ENCODE measurements at places on chromosomes 11 and 22.

DNA sequence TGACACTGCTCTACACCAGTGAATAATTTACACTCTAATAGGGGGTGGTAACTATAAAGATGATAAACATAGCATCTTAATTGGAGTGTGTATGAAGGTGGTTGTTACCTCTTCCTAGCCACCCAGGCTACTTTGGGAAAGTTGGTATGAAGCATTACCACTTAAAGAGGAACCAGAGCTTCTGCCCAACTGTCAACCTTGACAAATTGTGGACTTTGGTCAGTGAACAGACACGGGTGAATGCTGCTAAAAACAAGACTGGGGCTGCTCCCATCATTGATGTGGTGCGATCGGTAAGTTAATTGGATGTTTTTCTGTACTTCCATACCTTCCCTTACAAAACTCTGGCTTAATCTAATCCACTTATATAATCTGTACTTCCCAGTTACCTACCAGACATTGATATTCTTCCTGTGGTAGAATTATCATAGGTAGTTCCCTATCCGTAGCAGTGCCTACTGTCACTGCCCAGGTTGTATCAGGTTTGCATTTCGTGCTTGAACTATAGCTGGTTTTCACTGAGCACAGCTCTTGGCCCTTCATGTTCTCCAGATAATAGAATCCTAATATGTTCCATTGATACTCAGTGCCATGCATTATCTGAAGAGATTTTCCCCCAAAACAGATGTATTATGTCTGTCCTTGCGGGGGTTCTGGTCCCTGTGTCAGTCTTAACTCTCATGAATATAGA is 2.2 kb downstream of the RPL27A start:
- DNase-seq: no peak

- no peak for DNase-seq
Observed at GRCh38 chr11:77186302-77186701, 58.3 kb downstream of the MYO7A start.

DNA sequence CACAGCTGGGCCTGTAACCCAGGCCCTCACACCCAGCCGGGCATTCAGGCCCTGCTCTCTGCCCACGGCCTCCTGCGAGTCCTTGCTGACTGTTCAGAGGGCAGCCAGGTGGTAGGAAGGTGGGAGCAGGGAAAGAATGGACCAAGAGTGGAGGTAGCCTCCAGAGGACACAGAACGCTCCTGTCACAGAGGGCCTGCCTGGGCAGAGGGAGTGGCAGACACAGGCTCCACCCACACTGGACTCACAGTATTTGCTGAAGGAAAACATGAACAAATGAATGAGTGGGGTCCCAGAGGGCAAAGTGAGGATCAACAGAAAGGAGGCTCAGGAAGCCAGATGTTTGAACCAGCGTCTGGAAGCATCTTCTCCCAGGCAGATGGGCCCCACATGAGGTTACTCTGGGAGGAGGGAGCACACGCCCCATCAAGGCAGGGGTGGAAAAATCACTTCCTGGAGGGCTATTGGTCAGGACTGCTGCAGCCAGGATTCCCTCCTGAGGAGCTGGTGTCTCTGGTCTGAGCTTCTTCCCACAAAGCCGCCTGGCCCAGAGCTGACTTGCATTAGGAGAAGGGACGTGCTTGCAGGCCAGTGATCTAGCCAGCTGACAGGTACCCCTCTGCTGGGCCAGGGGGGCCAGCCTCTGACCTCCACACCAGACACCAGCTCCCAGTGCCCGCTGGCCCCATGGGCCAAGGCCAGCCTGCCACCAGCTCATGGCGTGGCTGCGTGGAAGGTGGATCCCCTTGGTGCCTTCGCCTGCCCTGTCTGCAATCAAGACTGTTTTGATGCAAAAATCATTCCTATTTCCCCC is 84.0 kb downstream of the THAP12 start:
- DNase-seq: no peak

- DNase-seq: no peak
Observed at GRCh38 chr11:78916759-78917158, 342.1 kb upstream of the NARS2 start.

- DNase-seq: no peak
Observed at GRCh38 chr22:36333644-36334043, 54.1 kb downstream of the MYH9 start.

DNA sequence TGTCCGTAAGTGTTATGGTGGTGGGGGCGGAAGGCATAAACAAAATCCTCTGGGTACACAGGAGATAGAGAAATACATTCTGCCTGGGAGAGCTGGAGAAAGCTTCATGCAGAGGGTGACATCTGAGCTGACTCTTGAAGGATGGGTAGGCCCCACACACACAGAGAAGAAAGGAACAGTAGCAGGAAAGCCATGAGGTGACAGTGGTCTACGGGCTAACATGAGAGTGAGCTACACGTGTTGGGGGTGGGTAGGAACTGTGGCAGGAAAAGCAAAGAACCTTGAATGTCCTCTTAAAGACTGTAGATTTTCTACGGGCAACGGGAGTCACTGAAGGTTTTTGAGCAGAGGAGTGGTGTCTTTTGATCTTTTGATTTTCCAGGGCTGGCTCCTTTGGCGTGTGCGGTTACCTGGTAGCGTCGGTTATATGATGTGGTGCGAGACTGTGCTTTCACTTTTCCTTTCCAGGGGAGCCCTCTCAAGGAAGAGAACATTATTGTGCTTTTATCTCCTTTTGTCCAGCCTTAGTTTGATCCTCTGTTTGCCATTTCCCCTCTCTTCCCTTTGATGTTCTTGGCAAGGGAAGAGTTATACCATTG is 39.7 kb downstream of the ADAMTS8 start:
- no peak for DNase-seq

DNA sequence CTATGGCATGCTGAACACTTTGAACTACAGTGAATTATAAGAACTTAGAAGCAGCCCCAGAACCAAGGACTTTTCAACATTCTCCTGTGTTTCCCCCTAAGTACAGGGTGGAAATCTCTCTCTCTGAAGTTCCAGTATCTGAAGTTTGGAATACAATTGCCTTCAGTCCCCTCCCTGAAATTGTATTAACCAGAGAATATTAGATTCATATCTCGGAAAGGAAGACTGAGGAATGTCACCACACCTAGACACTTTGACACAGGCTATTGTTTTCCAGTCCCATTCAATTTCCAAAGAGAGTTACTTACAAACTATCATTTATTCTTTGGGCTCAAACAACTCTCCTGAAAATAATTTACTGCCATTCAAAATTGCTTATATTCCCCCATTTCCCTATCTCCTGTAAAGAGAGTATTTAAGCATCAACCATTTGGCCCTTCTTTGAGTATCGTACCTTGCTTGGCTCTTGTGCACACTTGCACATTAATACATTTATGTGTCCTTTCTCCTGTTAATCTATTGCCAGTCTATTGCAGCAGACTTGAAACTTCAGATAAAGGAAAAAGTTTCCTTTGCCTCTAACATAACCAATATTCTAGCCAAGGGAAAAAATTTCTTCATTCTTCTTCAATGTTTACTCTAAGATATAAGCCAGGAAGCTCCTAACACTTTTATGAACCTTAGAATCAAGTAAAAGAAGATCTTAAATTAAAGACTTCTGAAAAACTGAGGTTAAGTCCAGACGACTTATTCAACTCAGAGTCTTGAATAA is 402.4 kb upstream of the DDI1 start:
- no peak for DNase-seq

Measured in tibial nerve (tissue), 4 donors.